ENCODE measurements at places on chromosomes 16 and 17.

DNA sequence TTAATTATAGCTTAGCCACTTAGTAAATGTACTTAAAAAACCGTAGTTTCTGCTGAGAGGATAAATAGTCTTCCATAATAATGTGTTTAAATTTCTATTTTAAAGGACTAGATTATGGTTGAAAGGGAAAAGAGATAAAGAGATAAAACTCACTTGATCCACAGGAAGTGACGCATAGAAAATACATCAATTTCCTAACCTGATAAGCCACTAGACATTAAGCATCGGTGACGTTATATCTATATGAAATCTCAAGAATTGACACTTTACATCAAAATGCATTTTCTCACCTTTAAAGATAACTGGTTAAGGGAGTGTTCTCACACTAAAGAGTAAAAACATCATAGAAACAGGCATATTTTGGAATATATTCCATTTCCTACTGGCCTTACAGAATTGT is 5.8 kb downstream of the FBXO47 start:
- no peak for DNase-seq

DNA sequence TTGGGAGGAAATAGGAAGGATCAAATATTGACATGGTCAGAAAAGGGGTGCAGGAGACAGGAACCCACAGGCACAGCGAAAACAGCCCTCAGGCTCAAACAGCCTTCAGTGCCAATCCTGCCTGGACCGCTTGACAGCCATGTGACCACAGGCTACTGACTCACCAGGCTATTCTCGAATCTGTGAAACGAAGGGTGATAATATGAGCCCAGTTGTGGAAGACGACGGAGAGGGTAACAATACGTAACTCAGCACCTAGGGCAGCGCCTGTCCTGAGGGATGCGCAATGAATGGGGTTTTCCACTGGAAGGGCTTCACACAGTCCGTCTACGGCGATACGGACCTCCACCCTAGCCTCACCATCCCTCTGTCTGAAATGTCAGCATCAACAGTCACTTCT is 117.3 kb upstream of the RCVRN start:
- DNase-seq: no peak

DNA sequence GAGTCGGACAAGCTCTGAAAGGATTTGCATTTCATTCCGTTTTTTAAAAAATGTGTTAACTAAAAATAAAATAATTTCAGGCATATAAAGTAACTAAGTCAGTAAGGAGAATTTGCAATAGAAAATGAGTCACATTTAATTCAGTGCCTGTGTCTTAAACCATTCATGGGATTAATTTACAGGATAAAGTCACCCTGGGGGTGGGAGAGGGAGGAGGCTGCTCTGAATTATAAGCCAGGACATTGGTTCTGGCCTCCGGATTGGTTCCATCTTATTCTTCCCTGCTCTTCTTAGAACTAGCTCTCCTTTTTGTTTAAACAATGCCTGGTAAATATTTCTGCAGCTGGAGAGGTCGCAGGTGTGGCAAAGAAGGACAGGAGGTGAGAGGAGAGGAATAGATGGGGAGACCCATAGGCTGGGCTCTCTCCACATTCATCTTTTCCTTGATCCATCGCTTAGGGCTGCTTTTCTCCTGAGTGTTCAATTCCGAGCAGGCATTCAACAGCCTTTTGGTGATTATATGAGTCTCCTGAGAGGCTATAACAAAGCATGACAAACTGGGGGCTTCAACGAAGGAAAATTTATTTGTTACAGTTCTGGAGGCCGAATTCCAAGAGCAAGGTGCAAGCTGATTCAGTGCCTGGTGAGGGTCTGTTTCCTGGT is 319.2 kb downstream of the PHKB start:
- no peak for DNase-seq

DNA sequence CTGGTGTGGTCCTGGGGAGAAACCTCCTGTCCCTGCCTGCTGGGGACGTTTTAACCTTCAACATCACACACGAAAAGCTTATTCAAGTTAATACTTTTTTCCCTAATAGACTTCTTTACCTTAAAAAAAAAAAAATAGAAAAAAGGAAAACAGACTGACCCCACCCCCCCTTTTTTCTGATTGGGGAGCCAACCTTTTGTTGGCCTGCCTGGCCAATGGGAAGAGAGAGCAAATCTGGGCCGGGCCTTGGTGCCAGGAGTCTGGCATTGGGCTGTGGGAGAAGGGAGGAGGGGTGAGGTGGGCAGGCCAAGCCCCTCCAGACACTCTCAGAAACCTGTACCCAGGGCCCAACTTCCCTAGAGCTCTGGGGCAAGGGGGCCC is 3.0 kb downstream of the CBX8 start:
- DNase-seq: no peak

- DNase-seq: no peak
These were observed 28.1 kb downstream of the MYBBP1A start for GRCh38 chr17:4527134-4527533.
